Fibroblast of upper back skin (primary cell): ENCODE measurements at places on chromosomes 6 and 20.

DNA sequence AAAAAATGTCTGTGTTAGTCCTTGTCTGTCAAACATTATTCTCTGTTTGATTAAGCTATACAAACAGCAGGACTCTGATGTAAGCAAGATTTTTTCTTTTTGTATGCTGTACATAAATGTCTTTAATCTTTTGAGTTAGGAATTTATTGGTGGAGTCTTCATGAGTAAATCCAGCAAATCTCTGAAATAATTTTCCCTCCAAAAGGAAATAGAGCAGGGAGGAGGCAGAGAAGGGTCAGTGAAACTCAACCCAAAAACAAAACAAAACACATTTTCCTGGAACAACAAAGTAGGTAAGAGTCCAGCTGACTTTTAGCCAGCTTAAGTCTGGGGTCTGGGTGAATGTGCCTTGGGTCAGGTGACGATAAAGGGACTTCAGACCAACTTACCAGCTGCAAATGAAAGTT is 113.7 kb downstream of the FOXA2 start:
- DNase-seq = no peak

DNA sequence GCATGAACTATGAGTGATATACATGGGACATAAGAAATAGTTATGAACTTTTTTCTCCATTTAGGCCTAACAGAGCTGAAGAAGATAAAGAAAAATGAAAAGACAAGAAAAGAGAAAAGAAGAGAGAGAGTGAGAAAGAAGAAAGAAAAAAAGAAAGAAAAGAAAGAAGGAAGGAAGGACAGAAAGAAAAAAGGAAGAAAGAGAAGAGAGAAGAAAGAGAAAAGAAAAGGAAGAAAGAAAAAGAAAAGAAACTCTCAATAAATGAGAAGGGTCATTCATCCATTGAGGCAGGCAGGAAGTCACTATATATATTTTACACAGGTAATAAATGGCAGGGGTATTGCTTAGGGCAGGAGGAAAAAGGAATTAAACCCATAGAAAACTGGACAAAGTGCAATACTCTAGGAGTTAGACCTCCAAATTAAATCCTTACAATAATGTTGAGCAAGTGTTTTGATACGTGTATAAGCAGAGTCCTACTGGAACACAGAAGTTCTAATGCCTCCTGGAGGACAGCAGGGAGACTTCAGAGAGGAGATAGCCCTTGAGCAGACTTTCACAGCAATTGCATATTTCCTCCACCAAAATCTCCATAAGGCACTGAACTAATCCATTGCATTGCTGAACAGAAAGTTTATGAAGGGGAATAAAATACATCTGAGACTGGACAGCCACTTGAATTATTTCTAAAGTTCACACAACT is 86.4 kb upstream of the TENT5A start:
- no peak for DNase-seq

GRCh38 chr20:59131551-59132285 is 31.9 kb upstream of the ZNF831 start:
- no peak for DNase-seq

DNA sequence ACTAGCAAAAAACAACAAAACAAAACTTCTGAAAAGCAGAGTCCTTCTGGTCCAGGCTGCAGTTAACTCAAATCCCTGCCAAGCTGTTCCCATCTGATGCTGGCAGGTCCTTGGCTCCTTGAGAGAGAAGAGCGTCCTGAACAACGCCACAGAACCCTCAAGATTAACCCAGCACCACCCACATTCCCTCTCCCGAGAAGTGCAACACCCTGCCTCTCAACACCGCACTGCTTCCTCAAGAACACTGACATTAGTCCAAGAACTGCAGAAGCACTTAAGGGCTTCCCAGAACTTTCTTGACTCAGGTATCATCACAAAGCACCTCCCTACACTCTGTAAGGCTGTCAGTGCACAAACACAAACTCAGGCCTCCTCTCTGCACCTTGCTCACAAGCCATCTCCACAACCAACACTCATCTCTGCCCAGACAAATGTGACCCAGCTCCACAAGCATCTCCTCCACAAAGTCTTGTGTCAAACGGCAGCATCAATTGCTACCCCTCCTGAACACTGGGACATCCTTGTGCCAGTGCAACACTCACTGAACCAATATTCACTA is 7.5 kb downstream of the MRPL14 start:
- DNase-seq = no peak

DNA sequence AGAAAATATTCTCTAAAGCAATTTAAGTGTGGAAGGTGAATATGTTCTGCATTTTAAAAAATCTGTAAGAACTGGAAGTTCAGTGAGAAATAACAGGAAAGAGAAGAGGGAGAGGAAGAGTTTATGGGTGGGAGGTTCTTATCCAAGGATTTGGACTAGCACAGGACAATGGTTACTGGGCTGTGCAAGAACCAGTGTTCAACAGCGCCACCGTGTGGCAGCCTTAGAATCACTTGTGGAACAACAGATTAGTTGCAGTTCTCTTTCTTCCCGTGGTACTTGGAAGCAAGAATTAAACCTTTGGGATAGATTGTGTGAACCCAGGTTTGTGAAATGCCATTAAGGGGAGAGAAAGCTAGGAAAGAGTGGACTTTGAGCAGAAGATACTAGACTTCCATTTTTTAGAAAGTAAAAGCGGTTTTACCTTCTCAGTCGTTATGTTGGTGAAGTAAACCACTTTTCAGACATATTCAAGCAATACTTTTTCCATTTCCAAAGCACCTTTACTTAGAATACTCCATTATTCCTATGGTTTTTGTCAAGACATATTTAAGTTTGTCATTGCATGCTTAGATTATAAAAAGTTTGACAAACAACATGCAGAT is 436.7 kb downstream of the RNF144B start:
- no peak for DNase-seq

- peak; percentile 61 for DNase-seq
These were observed at the start of gene BPIFB4 for GRCh38 chr20:33079259-33079658. TSS of gene BPIFB4 (plus strand) at chr20:33079643. CDS start at chr20:33081527, 1,884 bp downstream.

DNA sequence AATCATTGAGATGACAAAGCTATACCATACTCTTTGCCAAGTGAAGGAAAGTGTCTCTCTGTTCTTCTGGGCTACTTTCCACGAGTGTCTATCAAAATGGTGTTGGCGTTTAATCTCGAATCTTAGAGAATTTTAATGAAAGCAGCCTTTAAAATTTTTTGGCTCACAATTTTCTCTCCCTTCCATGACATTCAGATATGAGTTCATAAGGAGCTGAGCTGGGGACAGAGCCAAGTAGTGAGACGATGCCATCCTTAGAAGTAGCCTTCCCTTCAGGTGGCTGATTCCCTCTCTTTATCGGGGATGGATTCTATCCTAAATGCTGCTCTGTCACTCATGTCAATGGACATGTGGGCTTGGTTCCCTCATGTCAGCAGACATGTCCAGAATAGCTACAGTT is 132.8 kb downstream of the GRM1 start:
- no peak for DNase-seq

DNA sequence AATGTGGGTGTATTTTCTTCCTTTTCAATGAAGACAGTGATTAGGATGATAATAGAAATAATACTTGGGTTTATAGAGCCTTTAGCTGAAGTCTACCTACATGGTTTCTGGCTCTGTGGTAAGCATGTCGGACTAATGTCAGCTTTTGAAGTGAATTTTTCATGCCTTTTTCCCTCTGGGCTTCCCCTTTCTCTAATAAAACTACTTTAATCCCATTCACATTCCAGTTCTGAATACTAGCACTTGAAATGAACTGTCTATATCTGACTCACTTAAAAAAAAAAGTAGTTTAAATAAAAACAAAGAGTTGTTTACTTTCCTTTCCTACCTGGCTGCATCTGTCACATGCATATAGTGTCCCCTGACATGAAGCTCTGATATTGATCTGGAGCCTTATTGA is 545.9 kb upstream of the FLRT3 start:
- DNase-seq = no peak

- DNase-seq = peak; percentile 19
These were observed 56.6 kb downstream of the SNX14 start for GRCh38 chr6:85537055-85537494.

GRCh38 chr6:96013531-96013930 is 2.2 kb upstream of the FUT9 start:
- no peak for DNase-seq

DNA sequence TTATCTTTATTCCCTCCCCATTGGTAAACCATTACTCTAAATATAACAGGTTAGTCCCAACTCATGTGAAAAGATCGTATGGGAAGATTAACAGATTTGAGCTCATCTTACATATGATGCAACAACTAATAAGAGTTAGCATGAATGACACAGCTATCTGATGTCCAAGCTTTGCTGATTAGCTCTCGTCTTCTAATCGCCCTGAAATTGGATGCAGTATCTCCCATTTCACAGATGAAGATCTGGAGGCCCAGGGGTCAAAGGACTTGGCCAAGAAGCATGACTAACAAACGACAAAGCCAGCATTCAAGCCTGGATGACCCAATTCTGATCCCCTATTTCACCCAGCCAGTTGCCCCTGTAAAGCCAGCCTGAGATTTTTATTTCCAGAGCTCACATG is 8.4 kb upstream of the BMP7 start:
- no peak for DNase-seq

GRCh38 chr20:818001-818664 is 15.4 kb upstream of the FAM110A start:
- DNase-seq = no peak
